ENCODE measurements at places on chromosomes 3 and 15. TPM values are rescaled to one million over a fixed set of nuclear protein-coding genes. Genes with fewer than 3 reads are reported as not detected.

The NANOGP8 gene
- total RNA-seq = 0.27 TPM

DNA sequence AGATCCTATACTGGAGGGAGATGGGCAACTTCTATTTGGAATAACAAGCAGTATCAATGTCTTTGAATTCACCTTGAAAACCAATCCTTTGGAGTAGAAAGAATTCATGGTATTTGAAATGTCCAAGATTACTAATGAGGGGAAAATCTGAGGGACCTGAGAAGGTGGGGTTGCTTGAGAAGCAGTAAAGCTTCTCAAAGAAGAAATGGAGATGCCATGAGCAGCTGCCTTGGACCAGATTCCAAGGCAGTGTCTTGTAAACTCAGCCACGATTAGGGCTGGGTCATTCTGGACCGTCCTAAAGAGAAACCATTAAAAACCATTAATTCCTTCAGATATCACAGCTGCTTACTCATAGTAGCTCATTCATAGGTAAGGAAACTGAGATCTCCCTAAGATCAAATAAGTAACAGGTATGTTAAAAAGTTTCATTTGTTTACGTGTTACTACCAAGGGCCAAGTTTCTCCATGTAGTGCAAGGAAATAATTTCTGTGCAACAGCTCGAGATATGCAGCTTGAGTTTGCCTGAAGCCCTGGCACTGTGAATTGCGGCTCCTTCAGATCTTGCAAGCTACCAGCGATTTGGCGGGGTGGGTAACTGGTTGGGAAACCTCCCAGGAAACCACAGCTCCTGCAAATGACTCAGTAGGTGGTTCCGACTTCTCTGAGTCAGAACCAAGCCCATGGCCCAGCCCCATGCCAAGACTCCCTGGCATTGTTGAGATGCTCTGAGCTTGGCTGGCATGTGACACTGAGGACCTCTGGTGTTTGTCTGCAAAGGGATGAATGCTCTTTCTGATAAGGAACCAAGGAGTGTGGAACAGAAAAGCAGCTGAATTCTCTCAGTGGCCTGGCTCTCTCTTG is 296.8 kb downstream of the RORA start:
- no peak for DNase-seq

DNA sequence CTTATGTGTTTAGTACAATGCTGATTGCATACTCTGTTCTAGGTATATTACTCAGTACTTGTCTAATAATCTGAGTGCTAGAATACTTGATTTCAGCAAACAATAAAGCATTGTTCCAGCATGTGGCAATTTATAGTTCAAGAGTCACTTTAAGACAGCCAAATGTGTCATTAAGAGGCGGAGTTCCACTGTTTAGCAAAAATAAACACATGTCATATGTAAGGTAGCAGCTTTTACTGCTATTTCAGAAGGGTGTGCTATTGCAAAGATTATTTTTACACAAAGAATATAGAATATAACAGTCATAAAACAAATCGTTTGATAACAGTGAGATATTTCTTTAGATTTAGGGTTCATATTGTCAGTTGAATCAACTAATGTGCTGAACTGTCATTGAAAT is 358.7 kb downstream of the TUSC7 start:
- DNase-seq = no peak

DNA sequence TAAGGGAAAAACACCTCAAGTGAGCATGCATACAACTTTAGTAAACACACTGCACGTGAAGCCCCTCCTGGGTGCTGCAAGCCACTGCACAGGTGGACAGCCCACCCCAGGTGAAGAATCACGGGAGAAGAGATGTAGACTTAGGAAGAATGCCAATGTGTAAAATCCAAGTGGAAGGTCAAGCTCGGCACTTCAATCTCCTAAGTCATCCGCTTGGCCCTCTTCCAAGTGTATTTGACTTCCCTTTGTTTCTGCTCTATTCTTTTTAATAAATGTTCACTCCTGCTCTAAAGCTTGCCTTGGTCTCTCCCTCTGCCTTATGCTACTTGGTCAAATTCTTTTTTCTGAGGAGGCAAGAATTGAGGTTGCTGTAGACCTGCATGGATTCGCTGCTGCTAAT is 316.6 kb downstream of the EDEM1 start:
- DNase-seq = no peak

DNA sequence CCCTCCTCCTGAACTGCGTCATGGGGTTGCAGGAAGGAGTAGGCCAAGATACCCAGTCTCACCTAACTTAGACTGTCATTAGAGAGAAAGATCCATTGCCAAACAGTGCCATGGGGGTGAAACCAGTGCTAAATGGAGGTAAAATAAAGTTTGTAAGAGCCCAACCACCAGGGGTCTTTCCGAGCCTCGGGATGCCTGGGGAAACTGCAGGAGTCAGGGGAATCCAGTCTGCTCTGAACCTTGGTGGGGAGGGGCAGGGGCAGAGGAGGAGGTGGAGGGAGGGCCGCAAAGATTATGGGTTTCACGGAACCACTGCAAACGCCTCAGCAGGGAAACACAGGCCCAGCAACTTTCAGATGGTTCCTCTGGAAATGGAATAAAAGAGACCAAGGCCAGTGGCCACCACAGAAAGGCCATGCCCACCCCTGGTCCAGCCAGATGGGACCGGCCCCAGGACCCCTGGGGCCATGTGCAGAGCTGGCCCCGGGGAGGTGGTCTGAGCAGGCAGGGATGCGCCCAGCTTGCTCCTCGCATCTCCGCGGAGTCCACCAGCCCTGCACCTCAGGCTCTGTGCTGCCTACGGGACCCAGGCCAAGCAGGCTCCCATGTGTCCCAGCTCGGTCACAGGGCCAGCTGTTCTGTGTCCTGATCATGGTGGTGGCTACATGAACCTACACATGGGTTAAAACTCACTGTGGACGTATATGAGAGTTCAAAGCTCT is 19.8 kb upstream of the GP9 start:
- DNase-seq = no peak

- no peak for DNase-seq
Observed at GRCh38 chr3:55633333-55633732, 146.2 kb upstream of the WNT5A start.

DNA sequence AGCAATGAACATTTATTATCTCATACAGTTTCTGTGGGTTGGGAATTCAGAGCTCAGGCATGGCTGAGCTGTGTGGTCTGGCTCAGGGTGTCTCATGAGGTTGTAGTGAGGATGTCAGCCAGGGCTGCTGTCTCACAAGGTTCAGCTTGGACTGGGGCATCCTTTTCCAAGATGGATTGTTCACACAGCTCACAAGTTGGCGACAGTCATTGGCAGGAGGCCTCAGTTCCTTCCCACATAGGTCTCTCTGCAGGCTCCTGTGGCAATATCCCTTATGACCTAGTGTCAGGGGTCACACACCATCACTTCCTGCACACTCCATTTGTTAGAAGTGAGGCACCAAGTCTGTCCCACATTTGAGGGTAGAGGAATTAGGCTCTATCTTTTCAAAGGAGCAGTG is 56.0 kb downstream of the RPLP1 start:
- no peak for DNase-seq

DNA sequence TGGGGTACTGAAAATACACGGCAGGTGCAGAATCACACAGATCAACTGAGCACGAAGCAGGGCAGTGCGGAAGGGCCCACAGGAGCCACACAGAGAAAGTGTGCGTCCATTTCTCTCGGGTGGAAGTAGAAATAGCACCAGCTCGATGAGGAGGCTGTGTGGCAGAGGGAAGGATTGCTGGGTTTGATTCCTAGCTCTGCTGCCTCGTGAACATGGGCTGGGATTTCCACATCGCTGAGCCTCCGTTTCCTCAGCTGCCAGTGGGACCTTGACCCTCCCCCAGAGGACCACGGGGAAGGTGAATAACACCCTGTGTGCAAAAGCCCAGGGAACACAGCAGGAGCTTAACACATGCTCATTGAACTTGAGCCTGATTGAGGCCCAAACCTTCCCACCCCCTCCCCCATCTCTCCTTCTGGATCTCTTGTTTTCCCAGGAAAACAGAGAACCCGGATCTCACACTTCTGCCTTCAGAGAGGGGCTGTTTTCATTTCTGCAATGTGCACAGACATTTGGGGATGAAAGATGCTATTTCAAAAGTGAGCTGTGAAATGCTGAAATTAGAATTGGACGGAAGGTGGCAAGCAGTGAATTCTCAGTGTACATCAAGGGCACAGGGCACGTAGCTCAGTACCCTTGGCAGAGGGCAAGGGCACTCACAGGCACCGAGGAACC is 38.4 kb downstream of the ABTB1 start:
- no peak for DNase-seq

DNA sequence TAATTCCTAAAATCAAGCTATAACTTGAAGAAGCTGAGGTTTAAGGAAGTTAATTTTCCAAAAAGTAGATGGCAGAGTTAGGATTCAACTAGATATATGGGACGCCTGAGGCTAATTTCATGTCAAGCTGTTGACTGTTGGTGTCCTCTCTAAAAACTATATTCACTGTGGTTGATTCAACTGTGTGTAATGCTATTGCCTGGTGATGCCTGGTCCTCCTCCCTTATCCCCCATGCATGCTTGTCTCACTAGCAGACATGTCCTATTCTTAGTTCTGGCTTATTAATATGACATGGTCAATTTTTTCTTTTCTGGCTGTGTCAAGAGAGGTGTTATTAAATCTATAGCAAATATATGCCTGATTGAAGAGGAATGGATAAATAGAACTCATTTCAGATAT is 156.1 kb downstream of the SPATA16 start:
- no peak for DNase-seq

GRCh38 chr3:65268426-65268825 is 580.6 kb upstream of the ADAMTS9 start:
- peak; percentile 91 for DNase-seq

GRCh38 chr15:40412095-40412759 is 6.6 kb downstream of the IVD start:
- DNase-seq = no peak

The ATP13A3 gene
- 35.2 TPM for total RNA-seq

The PP2D1 gene
- total RNA-seq = not detected

The SPATA12 gene
- total RNA-seq = 0.04 TPM

The MYRIP gene
- total RNA-seq = 1.3 TPM

The UQCC5 gene
- total RNA-seq = 15.7 TPM

GRCh38 chr3:8853081-8853480 is 83.7 kb upstream of the OXTR start:
- DNase-seq = peak; percentile 38

DNA sequence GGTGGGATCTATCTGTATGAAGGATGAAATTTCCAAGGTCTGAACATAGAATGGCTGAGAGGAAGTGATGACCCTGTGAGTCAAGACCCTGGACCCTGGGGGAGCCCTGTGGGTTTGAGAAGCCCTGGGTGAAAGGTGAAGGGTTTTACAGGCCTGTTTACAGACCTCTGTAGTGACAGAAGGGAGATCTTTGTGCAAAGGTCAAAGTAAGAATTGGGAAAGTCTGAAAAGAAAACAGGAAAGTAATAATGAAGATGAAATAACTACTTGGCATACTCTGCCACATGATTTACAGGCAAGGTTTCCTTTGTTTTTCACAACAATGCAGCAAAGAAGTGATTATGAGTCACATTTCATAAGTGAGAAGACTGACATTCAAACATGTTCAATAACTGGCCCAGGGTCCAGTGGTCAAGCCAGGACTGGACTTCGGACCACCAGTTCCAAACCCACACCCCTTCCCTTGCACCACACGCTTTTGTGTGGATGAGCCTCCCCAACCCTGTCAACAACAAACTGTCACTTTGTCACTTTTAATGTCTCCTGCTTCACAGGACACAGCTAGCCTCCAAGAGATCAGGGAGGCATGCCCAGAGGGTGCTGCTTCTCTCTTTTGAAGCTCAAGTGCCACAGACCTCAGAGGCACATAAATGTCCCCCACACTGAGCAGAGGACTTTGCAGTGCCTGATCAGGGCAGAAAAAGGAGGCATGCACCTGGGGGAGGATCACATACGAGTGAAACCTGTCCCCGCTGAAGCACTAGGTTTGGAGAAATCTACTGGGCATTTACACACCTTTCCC is 21.5 kb downstream of the CD86 start:
- DNase-seq = no peak

GRCh38 chr3:95923496-95924210 is 890.7 kb upstream of the EPHA6 start:
- DNase-seq = peak; percentile 75

DNA sequence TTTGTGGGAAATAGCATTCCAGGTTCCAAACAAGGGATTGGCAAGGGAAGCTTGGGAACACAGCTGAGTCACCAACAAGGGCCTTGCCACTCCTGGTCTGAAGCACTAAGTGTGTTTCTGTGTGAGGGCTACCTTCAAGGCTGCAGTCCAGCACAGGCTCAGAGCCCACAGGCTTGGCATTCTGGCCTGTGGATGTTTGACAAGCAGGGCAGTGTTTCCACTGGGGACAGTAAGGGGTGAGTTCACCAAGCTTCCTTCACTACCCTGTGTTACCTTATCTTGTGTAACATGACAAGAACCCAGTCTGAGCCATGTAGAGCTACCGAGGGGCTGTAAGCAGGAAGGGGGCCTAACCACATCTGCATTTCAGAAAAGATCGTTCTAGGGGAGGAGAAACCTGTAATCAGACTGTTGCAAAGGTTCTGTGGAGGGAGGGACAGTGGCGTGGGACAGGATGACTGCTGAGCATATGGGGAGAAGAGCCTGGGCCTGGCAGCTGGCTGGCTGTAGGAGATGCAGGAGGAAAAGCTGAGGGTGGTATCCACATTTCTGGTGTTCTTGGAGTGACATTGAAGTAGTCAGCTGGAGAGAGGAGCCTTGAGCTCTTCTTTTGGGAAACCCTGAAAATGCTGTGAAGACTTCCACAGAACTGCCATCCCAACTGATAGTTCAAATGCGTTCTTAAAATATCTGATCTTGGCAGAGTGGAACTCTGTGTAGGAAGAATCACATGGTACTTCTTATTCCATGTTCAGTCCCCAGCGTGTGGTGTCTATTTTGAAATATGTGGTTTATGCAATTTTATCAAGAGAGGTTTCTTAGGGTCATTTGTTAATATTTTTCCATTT is 61.3 kb downstream of the CTDSPL start:
- no peak for DNase-seq
